ENCODE measurements at places on chromosomes 11 and 22. TPM values are rescaled to one million over a fixed set of nuclear protein-coding genes. Genes with fewer than 3 reads are reported as not detected.

- no peak for DNase-seq
Observed at GRCh38 chr11:103359216-103359615, 250.0 kb downstream of the DYNC2H1 start.

DNA sequence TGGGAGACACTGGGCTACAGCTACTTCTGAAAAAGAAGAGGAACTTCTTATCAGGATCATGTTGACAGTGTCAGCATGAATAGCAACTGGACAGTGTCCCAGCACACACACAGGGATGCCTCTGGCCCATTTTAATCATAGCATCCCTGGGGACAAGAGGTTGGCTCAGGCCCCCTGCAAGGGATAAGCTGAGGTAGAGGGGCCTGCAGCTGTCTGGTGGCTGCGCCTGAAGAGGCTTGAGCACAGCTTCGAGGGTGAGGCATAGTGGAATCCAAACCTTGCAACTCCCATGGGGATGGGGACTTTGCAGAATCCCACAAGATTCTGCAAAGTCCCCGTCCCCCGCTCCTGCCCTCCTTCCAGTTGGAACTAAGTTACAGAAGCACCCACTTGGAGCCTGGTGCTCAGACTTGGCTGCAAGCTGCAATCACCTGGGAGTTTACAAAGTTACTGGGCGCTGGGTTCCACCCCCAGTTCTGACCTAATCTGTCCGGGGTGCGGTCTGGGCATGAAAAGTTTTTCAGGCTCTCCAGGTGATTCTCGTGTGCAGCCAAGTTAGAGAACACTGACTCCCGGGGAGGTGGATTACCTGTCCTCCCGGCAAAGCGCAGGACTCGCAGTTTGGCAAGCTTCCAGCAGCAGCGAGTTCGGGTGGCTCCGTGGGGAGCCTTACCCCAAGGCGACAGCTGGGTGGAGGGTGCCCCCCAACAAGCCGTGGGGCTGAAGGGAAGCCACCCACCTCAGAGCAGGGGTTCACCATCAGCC is 16.0 kb upstream of the LINC01488 start:
- peak; percentile 59 for DNase-seq

DNA sequence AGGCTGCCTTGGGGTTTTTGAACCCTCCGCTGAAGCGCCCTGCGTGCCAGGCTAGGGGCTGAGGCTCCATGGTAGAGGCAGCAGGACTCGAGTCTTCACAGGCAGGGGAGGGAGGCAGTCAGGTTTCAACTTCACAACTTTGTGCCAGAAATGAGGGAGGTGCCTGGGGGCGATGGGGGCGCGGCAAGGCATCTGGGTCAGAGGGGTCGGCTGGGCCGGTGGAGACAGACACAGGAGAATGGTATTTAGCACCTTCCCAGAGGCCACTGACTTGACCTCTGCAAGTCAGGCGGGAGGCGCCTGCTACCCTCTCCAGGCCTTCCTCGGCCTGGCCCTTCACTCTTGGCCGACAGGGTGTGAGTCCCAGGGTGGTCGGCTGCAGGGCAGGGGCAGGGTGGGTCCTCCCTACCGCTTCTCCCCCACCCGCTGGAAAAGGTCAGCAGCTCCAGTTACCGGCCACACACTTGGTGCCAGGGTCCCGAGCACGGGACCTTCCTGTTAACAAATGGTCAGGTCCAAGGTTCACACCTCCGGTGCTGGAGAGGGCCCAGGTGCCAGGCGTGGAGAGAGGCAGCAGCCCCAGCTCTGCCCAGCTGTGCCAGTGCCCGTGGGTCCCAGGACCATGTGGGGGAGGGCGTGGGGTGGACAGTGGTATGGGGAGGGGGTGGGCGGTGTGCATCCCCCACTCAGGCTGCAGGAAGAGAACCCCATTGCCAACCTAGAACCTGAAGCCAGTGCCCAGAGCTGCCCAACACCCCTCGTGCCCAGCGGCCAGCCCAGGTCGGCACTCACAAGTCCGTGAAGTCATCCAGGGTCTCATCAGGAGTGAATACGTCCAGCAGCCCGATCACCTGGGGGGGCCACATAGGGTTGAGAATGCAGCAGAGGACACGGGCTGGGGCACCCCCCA is 3.8 kb downstream of the MAPK12 start:
- DNase-seq = no peak

UBQLNL gene
- under 0.01 TPM for total RNA-seq

GRCh38 chr11:24705474-24705873 is 208.6 kb downstream of the LUZP2 start:
- no peak for DNase-seq

DNA sequence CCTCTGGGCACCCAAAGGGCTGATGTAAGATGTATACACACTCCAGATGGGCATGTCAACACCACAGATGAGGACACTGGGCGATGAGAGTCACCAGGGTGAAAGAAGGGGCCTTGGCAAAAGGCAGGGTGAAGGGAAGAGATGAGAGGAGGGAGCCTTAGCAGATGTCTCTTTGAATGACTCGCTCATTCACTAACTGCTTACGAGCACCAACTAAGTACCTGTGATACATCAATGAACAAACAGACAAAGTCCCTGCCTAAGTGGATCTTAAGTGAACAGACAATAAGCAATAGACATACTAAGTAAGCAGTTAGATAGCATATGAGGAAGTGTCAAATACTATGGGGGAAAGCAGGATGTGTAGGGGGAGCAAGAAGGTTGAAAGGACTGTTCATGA is 7.5 kb downstream of the ME3 start:
- DNase-seq = peak; percentile 64

LRRC56 gene
- total RNA-seq = 0.38 TPM

TEAD1 gene
- total RNA-seq = 17.6 TPM

DNA sequence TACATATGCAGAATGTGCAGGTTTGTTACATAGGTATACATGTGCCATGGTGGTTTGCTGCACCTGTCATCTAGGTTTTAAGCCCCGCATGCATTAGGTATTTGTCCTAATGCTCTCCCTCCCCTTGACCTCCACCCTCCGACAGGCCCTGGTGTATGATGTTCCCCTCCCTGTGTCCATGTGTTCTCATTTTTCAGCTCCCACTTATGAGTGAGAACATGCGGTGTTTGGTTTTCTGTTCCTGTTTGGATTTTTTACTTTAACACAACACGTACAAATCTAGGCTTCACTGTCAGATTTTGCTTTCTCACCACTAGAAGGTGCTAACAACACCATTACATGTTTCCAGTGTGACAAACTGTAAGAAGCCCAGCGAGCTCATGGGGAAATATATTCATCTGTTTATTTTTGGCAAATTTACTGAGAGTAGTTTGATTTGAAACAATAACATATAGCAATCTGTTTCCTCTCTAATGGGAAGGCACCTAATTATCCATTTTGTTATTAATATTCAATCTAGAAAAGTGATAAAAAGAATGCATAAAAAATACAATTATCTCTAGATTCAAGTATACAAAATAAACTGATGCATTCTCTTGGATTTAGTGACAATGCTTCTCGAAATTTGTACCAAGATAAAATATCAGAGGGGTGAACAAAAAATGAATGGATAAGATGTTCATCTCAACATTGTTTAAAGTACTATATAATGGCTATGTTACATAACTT is 23.2 kb upstream of the BIRC3 start:
- DNase-seq = peak; percentile 67

- DNase-seq = peak; percentile 29
Observed at GRCh38 chr22:23542933-23543332, 37.2 kb downstream of the IGLL1 start.

DNA sequence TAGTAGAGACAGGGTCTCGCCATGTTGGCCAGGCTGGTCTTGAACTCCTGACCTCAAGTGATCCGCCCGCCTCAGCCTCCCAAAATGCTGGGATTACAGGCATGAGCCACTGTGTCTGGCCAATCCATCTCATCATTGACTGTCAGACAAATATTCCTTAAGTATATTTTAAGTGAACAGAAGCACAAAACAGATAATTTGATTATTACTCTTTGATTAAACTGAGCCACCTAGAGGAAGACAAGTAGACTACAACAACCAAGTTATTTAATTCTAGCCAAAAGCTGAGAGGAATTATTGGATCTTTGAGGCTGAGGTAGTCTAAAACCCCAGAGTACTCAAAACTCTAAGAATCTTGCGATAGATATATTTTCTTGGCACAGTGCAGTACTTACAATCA is 1.2 kb downstream of the ACRV1 start:
- no peak for DNase-seq

SYT12 gene
- 2.0 TPM for total RNA-seq

TMEM45B gene
- 162 TPM for total RNA-seq

HOATZ gene
- not detected for total RNA-seq

- peak; percentile 10 for DNase-seq
Observed at GRCh38 chr11:25710975-25711374, 621.0 kb upstream of the ANO3 start.

GRCh38 chr11:20488352-20488751 is 100.8 kb downstream of the PRMT3 start:
- no peak for DNase-seq

- no peak for DNase-seq
Observed at GRCh38 chr11:22602504-22602903, 23.1 kb downstream of the FANCF start.

MMP3 gene
- 0.26 TPM for total RNA-seq

GRCh38 chr11:63017306-63017974 is 1.8 kb upstream of the SLC22A8 start:
- DNase-seq = no peak

- DNase-seq = no peak
Observed at GRCh38 chr11:75155570-75156422, 4.9 kb downstream of the SLCO2B1 start.

OSBPL5 gene
- total RNA-seq = 17.5 TPM

OR6A2 gene
- total RNA-seq = under 0.01 TPM

- DNase-seq = no peak
Observed at GRCh38 chr11:94147433-94147845, 18.8 kb downstream of the PANX1 start.

ADAMTS8 gene
- total RNA-seq = not detected

MS4A14 gene
- not detected for total RNA-seq

TTC38 gene
- total RNA-seq = 8.4 TPM

TEX12 gene
- total RNA-seq = not detected

- DNase-seq = no peak
Observed at GRCh38 chr11:116459185-116460045, 313.4 kb downstream of the BUD13 start.

C11orf86 gene
- not detected for total RNA-seq

OR2AG1 gene
- total RNA-seq = not detected

- DNase-seq = peak; percentile 38
Observed at GRCh38 chr11:120108154-120108784, 29.6 kb downstream of the TRIM29 start.

- DNase-seq = no peak
Observed at GRCh38 chr22:19824212-19824925, 30.3 kb downstream of the GNB1L start.

GRCh38 chr22:23256171-23256932 is 76.0 kb downstream of the BCR start:
- no peak for DNase-seq

DNA sequence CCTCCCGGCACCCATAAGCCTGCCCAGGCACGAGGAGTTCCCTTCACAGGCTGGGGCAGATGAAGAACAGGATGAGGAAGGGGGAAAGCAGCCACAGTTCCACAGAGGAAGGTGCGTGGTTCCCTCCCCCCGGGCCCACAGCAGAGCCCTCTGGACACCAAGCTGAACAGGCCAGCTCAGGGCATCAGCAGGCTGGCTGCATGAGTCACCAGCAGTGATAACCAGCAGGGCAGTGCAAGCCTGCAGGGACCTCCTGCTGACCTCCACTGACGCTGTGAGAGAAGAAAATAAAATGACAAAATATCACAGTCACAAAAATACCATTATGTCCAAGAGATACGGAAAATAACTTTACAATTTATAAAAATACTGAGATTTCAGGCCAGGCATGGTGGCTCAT is 11.5 kb downstream of the RTL6 start:
- no peak for DNase-seq

MMP7 gene
- total RNA-seq = not detected

All from bronchial epithelial cell (primary cell).